CD8-positive, alpha-beta memory T cell (primary cell): ENCODE measurements at places on chromosomes 5 and 9. TPM values are rescaled to one million over a fixed set of nuclear protein-coding genes. Genes with fewer than 3 reads are reported as not detected.
A peak's percentile ranks its signal among the peaks of the same experiment; 100 is the strongest.

- no peak for DNase-seq
Measured at GRCh38 chr5:71907001-71907588, 188.0 kb downstream of the CARTPT start.

Gene PCSK1
- total RNA-seq = not detected

GRCh38 chr5:32584646-32585045, 711 bp upstream of the SUB1 start:
- no peak for DNase-seq

Gene CCL28
- 8.4 TPM for total RNA-seq

DNA sequence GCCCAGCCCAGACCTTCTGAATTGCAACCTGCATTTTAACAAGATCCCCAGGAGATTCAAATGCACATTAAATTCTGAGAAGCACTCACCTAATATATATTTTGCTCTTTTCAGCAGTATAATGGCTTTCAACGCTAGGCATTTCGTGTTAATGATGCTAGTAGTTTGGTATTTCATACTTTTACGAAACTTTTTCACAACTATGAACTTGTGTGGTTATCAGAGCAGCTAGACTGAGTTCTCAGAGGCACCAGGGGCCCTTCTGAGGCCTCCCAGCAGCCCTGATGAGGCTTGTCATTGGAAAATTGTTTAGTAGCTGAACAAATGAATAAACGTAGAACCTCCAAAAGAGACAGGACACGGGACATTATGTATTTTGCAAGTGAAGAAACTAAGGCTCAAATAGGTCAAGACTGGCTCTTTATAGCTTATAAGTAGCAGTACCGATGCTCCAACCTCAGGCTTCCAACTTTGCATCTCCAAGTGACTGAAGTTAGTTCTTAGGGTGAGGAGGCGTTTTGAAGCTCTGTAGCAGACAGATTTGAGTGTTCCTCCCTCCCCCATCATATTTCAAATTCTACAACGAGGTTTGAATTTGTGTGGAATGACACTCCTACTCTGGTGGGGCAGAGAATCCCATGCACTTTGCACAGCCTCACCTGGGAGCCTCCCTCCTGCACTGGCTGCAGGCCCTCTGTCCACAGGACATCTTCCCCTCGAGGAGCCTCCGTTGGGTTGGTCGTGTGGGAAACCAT, 121.1 kb upstream of the SLC25A48 start:
- no peak for DNase-seq

- no peak for DNase-seq
Measured at GRCh38 chr5:18881615-18882014, 1106.4 kb downstream of the CDH18 start.

Gene KCNIP1
- total RNA-seq = not detected

Gene CDHR2
- total RNA-seq = 1.1 TPM

Gene PPP3R2
- not detected for total RNA-seq

Gene IL9
- total RNA-seq = 12.5 TPM

Gene GMCL2
- total RNA-seq = not detected

DNA sequence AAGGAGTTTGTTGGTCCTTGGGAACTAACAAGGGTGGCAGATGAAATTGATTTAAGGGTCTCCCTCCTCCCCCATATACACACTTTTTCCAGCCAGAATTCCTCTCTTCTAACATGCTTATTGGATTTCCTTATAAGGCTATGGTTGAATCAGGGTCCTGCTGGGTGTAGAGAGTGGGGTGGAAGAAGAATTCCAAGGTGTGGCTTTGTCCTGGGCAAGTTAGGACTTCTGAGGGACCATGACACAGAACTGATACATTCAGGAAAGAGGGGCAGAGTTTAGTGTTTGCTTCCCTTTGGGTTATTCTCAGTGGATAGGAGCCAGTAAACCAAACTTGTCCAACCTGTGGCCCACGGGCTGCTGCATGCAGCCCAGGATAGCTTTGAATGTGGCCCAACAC, 116.5 kb downstream of the SNX18 start:
- no peak for DNase-seq

GRCh38 chr5:129114539-129115193, 20.1 kb downstream of the ISOC1 start:
- DNase-seq = no peak

Gene NXNL2
- not detected for total RNA-seq

DNA sequence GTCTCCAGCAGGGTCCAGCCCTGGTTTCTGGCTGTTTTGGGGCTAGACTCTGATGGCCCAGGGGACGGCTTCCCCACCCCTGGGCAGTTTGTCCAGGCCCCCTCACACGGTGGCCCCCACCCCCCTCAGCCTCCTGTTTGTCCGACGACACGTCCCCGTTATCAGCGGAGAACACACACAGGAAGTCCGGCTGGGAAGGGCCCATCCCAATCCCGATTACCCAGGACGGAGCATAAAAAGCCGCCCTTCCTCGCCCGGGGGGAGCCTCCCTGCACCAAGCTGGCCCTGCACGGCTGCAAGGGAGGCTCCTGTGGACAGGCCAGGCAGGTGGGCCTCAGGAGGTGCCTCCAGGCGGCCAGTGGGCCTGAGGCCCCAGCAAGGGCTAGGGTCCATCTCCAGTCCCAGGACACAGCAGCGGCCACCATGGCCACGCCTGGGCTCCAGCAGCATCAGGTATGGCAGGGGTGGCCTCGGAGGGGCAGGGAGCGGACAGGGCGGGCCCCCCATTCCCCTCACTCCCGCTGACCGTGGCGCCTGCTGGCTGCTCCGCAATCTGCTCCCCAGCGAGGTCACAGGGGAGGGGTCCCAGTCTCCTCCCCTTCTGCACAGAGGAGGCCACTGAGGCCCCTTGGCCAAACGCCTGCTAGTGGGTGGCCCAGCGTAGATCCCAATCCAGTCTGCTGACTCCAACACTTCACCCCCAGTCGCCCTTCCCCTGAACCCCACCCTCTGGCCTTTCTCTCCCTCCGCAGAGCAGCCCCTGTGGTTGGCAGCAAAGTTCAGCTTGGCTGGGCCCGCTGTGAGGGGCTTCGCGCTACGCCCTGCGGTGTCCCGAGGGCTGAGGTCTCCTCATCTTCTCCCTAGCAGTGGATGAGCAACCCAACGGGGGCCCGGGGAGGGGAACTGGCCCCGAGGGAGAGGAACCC, at the start of gene EGFL7:
Gene EGFL7, plus strand, starts transcription at position 261 of the 926 bp plus-strand sequence. CDS start 5,367 bp downstream, outside the sequence.
- DNase-seq = no peak

GRCh38 chr5:169547508-169547907, 36.1 kb upstream of the SPDL1 start:
- no peak for DNase-seq

Gene NINJ1
- total RNA-seq = 59.9 TPM

Gene SOHLH1
- total RNA-seq = not detected

- DNase-seq = no peak
Measured at GRCh38 chr5:174533751-174534241, 190.6 kb upstream of the MSX2 start.

- DNase-seq = no peak
Measured at GRCh38 chr5:90941002-90941720, 382.6 kb downstream of the ADGRV1 start.

Gene FOXD4L6
- not detected for total RNA-seq

DNA sequence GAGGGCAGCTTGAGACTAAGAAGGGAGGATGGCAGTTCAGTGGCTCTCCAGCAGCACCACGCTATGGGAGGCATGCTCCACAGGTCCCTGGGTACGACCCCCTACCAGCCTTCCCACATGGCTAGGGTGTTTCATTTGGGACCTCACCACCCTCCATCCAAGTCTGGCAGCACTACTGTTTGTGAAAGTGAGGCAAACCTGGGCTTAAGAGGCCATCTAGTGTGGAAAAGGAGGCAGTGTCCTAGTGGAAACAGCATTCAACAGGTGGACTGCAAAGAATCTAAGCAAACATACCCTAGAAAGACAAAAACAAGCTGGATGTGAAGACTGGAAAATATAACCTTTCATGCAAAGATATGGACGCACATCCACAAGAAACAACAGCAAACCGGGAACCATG, 4.8 kb upstream of the C5orf47 start:
- no peak for DNase-seq

Gene RGS3
- total RNA-seq = 89.2 TPM

- no peak for DNase-seq
Measured at GRCh38 chr5:166957782-166958181, 1333.7 kb upstream of the WWC1 start.

Gene PTPRD
- total RNA-seq = 0.02 TPM

Gene TICAM2
- total RNA-seq = 0.72 TPM

Gene ORM2
- not detected for total RNA-seq

GRCh38 chr9:21316032-21316842, 11.1 kb upstream of the IFNA5 start:
- DNase-seq = no peak

DNA sequence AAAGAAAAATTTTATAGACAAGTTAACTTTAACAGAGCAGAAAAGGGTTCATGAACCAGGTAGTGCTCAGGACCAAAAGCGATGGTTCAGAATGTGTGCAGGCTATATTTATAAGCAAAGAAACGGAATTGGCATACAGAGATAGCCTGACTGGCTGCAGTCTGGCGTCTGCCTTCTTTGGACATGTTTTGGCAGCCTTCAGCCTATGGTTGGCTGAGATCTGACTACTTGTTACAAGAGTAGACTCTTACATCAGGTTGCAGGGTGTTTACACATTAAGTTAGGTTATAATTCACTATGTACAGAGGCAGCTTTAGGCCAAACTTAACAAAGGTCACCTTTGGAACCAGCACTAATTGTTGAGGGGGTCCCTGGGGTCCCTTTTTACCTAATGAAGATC, 7.0 kb downstream of the NOP16 start:
- DNase-seq = no peak

DNA sequence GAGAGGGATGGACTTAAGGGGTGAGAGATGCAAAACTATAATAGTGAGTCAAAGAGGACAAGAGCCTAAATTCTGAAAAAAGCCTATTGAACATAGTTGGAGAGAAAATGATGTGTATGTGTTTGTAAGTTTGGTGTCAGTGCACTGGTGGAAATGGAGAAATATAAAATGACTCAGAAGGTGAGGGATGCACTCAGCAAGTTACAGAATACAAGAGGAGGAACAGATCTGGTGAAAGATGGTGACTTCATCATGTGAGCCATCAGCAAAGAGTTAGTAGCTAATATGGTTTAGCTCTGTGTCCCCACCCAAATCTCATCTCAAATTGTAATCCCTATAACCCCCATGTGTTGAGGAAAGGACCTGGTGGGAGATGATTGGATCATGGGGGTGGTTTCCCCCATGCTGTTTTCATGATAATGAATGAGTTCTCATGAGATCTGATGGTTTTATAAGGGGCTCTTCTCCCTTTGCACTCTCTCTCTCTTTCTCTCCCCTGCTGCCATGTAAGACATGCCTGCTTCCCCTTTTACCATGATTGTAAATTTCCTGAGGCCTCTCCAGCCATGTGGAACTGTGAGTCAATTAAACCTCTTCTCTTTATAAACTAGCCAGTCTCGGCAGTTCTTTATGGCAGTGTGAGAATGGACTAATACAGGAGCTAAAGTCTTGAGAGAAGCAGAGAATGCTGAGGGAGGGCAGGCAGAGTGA, 30.4 kb upstream of the FYB1 start:
- no peak for DNase-seq

DNA sequence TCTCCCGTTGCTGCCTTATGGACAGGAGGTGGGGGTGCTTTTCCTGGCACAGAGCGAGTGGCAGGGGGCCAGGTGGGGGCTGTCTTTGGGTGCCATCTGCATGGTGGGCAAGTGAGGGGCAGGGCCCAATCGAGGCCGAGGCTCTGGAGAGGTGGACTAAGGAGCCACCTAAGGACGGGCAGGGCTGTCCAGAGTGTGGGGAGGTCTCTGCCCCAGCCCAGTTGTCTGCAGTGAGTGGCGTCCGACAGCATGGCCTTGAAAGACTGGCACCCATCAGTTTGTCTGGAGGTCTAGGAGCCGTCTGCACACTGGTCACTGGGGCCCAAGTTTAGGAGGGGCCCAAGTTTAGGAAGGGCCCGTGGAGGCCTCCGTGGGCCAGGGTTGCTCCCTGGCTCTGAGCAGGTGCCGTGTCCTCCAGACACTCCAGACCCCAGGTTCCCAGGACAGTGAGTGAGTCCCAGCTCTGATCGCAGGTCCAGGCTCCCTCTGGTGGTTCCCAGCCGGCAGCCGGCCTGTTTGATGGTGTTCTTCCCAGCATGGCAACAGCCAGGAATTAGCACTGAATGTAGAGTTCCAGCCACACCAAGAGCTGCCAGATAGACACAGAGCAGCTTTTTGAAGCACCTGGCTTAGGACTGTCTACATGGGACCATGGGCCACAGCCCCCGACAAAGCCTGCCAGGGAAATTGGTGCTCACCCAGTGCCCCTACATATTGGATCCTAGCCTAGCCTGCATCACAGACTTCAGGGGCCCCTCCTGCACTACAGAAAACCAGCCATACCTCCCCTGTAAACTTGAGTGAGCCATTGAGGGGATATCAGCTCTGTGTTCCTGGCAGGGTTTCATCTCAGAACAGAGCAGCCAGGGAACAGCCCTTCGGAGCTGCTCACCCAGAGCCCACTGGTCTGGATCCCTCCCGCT, 120.9 kb downstream of the WNK2 start:
- DNase-seq = no peak

- DNase-seq = no peak
Measured at GRCh38 chr9:83570359-83570758, 32.2 kb upstream of the FRMD3 start.

Gene POU5F2
- 0.49 TPM for total RNA-seq

DNA sequence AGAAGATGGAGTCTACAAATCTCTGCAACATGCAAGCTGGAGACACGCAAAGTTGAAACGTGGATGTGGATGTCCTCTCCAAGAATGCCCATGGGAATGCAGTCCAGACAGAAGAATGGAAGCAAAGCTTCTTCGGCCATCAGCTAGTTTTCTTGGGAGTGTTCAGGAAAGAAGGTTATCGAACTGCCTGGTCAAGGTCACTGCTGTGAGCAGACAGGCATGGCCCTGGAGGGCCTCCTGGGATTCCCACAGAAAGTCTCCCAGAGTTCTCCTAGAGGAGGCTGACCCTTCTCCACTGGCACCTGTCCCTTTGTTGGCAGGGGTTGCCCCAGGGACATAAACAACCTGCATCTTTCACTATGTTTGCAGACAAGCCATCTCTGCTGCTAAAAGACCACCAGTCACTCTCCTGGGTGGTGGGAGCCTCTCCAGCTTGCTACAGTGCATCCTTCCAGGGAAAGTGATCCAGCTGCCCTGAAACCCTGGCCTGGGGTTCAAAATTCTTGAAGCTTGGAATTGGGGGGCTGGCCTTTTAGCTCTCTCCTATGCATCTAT, 265.8 kb downstream of the SYK start:
- no peak for DNase-seq

- peak; percentile 72 for DNase-seq
Measured at GRCh38 chr5:157603333-157604190, 28.0 kb upstream of the ADAM19 start.

Gene FOXI1
- not detected for total RNA-seq

DNA sequence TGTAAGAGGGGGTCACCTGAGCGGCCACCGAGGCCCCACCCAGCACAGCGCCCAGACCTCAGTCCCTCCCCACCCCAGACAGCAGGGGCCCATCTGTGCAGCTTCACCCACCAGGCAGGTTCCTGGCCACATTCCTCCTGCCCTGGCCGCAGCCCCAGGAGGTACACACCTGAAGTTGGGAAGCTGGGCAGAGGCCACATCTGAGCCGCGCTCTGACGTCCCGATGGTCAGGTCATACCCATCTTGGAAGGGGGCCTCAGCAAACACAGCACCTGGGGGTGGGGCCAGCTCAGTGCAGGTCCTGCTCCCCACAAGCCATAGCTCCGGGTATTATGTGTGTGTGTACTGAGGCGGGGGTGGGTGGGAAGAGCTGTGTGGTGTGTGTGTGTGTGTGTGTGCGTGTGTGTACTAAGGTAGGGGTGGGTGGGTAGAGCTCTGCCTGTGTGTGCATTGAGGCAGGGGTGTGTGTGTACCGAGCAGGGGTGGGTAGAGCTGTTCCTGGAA, 5.6 kb downstream of the SPOUT1 start:
- no peak for DNase-seq

Gene RANBP17
- total RNA-seq = not detected
